ENCODE measurements at places on chromosomes 1 and 21.

- no peak for DNase-seq
Measured at GRCh38 chr1:184388319-184388889, 1.6 kb downstream of the C1orf21 start.

DNA sequence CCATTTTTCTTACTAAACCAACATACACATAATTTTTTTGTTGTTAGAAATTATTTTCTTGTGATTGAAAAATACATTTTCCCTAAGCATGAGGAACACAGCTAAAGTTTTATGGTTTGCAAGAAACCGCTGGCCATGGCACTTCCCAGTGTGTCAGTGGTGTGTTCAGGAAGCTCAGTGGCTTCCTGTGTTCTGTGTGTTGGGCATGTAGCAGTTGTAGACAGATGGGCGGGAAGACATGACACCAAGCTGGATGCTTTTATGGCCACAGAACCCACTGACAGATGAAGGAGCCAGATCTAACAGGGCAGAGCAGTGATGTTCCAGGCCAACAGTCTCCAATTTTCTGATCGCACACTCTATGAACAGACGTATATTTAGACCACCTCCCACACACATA is 119.8 kb downstream of the GALNT2 start:
- no peak for DNase-seq

GRCh38 chr1:29696656-29697390 is 460.5 kb downstream of the PTPRU start:
- DNase-seq: no peak

DNA sequence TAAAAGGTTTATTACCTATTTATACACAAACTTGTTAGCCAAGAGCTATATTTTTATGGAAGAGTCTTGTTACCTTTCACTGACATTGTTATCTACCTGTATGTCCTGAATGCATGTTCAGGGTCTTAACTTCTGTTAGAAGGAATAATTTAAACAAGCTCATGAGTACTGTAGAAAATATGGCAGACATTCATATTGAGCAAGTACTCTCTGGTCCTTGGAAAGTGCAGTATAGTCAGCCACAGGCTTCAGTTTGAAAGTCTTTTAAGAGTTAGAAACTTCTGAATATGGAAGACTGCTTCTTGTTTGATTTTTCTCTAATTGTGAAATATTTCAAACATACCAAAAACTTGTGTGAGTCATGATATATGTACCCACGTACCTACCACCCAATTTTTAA is 16.6 kb downstream of the DIP2A start:
- no peak for DNase-seq

DNA sequence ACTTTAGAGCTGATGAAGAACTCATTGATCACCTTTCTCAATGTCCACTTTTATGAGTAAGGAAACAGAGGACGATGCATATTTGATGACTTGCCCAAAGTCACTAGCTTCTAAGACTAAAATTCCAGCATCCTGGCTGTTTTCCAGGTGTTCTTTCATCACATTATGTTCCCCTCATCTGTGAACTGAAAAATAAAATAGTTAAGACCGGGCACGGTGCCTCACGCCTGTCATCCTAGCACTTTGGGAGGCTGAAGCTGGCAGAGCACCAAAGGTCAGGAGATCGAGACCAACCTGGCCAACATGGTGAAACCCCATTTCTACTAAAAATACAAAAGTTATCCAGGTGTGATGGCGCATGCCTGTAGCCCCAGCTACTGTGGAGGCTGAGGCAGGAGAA is 297.5 kb downstream of the DUSP10 start:
- no peak for DNase-seq

DNA sequence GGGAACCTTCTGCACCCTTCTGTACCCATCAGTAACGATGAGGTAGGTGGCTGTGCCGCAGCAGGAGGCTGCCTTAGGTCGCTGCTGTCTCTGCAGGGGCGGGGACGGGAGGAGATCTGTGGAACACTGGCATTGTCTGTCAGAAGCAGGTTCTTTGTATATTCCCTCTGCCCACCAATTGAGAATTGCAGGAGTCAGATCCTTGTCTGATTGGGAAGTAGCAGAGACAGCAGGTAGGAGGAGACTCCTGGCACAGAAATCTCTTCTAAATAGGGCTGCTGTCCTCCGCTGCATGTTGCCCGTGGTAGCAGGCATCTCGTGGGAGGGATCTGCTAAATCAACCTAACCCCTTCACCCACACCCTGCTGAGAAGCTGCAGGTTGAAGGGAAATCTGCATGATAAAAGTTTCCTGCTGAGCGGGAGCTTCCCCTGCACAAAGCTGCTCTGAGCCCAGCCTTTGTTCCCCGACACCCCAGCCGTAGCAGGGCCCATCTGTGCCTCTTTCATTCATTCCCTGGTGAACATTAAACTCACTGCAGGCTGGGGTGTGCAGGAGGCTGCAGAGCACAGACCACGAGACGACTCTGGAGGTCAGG is 15.9 kb downstream of the SARS1 start:
- no peak for DNase-seq

GRCh38 chr1:93136445-93136844 is 43.8 kb downstream of the TMED5 start:
- DNase-seq: no peak

GRCh38 chr1:148379170-148379500 is 104.0 kb downstream of the PPIAL4G start:
- no peak for DNase-seq

DNA sequence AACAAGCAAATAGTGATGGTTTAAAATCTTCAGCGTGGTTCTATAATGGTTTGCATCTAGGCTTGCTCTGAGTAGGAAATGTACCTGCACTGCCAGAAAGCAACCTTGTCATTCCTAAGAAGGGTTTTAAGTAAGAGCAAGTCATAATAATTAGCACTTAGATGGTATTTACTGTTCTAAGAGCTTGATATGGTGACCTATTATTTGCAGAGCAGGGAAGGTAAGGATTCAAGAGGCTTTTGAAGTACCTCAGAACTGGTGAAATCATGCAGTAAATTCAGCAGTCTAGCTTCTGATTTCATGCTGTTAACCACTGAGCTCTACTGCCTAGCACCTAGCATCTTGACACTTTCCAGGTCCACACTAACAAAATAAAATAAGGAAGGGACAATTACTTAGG is 23.7 kb downstream of the ATP1A1 start:
- no peak for DNase-seq

GRCh38 chr1:248631354-248632008 is 3.4 kb downstream of the OR2T11 start:
- no peak for DNase-seq

- DNase-seq: peak; percentile 20
Measured at GRCh38 chr21:32207406-32207716, 71.5 kb downstream of the MIS18A start.

- DNase-seq: no peak
Measured at GRCh38 chr1:168708698-168709404, 20.2 kb downstream of the DPT start.

DNA sequence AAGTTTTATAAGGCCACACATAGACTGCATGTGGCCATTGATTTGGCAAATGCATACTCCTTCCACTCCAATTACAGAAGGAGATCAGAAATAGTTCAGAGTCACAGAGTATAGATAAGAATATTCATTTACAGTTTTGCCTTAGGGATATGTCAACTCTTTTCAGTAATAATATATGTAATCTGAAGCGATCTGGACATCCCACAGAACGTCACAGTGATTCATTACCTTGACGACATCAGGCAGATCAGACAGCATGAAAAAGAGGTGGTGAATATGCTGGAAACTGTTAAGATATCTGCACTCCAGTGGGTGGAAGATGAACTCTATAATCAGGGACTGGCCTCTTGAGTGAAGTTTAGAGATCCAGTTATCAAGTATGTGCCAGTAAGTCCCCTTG is 240.4 kb downstream of the DPYD start:
- no peak for DNase-seq

DNA sequence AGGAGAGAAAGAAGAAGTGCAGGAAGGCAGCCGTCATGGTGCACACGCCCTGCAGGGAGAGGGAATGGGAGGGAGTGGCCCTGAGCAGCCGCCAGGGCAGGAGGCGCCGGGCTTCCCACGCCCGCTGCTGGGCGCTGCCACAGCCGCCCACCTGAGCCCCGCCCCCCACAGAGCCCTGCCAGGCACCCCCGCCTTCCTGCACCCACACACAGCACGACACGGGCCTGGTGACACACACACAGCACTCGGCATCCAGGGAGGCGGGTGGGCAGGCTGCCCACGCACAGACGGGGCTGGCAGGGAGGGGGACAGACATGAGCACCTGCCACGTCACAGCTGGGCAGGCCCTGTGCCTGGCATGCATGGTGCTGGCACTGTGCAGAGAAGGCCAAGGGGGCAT is 27.5 kb downstream of the ADGRB2 start:
- DNase-seq: no peak

GRCh38 chr1:66313429-66313828 is 220.5 kb upstream of the SGIP1 start:
- DNase-seq: no peak

GRCh38 chr1:7680207-7680954 is 90.7 kb upstream of the VAMP3 start:
- no peak for DNase-seq

DNA sequence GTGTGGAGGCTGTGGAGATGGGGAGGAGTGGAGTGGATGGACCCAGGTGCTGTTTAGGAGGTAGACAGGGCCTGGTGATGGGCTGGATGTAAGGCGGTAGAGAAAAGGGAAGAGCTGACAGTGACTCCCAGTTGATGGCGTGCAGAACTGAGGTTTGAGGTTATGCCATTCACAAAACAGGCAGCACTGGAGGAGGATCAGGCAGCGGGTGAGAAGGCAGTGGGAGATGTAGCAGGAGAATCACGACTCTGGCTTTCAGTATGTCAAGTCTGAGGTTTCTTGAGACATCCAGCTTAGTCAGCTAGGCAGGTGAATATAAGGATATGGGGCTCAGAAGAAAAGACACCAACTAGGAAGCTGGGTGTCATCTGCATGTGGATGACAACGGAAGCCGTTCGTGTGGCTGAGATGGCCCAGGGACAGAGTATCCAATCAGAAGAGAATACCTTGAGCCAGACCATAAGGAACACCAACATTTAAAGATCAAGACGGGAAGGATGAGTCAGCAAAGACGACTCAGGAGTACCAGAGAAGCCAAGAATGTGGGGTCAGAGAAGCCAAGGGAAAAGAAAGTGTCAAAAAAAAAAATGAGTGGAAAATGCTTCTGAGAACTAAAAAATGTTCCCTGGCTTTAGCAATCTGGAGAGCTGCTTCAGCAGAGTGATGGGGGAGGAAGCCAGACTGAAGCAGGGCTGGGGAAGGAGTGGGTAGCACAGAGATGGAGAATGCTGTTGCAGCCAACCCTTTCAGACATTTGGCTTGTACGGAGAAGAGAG is 15.2 kb downstream of the LRRN2 start:
- no peak for DNase-seq

DNA sequence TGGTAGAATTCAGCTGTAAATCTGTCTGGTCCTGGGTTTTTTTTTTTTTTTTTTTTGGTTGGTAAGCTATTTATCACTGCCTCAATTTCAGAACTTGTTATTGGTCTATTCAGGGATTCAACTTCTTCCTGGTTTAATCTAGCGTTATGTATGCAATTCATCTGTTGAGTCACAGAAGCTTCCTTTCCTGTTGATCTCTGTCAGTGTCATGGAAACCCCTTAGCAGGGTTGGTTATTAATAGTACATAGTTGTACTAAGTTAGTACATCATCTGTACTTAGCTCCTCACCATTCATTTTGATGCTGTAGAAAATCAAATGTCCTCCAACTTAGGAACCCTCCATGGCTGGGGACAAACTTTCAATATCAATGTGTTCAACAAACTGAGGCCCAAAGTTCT is 51.0 kb upstream of the BARHL2 start:
- DNase-seq: no peak

GRCh38 chr1:96191165-96191564 is 530.4 kb upstream of the PTBP2 start:
- no peak for DNase-seq
